Ovary (tissue), 10 donors: ENCODE measurements at places on chromosomes 3 and 15.

DNA sequence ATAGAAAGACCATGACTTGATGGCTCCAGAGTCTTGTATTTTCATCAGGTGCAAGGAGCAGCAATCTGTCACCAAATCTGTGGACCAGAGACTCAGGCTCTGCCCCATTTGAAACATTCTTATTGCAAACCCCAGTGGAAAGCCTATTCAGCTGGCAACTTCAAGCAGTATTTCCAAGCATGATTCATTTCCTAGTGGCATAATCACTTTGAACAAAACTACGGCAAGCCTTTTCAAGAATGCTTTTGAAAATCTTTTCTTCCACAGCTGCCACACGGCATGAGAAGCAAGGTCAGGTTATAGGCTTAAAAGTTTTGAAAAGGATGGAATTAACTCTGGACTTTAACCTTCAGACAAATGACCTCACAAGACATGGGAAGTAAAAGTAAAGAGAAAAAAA lies 122.0 kb upstream of the BFSP2 start:
- DNase-seq = no peak

GRCh38 chr3:37400945-37401344 lies 226.6 kb upstream of the LRRFIP2 start:
- no peak for DNase-seq

GRCh38 chr15:63509955-63510940 lies 5.9 kb downstream of the USP3 start:
- DNase-seq = no peak

- DNase-seq = no peak
Observed at GRCh38 chr3:158696618-158697017, 24.2 kb upstream of the LXN start.

DNA sequence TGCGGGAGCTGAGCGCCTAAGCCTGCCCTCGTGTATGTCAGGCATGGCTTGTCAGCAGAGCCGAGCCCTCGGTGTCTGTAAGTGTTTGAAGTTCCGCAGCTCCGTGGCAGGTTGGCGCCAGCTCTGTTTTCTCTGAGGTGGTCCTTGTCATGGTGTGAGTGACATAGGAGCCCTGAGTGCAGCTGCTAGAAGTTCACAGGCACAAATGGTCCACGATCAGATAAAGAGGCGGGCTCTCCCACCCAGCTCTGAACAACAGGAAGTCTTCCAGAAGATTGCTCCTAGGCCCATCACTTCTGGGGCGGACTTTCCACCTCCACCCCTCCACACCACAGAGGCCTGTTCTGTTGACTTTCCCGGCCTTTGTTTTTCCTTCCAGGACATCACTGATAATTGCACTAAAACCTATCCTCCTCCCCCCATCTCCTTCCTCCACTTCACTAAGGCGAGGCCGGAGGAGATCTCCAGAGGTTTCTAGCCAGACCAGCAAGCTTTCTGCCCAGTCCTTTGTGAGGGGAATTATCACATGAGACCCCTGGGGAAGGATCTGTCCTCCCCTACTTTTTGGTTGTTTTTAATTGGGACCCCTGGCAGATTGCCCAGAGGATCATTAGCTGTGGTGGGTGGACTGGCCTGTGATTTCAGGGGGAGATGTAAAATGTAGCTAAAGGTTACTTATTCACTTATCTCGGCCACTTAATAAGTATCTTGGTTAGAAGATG lies 19.9 kb downstream of the ITPR1 start:
- DNase-seq = no peak

DNA sequence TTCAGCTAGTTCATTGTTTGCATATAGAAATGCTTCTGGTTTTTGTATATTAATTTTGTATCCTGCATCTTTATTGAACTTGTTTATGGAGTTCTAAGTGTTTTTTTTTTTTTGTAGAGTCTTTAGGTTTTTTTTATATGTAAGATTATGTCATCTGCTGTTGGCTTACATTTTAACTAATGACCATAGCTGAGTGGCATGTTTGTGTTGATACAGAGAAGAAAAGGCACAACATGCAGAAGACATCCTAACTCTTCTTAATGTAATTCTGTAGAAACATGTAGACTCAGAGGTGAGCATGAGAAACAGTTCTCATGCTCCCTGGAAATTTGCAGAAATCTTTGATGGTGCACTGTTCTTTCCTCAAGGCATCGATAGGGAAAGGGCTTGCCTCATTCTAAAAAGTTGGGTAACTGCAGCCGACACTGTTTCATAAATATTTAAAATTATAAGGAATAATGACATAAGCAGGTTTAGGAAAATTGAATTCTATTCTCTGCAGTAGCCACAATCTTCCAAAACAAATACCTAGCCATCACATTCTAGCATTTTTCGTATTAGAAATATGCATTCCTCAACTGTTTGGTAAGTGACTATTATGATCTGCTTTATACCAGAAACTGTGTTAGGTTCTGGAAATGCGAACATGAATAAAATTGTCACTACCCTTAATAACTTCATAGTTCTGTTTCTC lies 499.6 kb upstream of the KCNMB2 start:
- DNase-seq = no peak

- peak; percentile 32 for DNase-seq
Observed at GRCh38 chr15:43915631-43916325, 89.0 kb downstream of the WDR76 start.

DNA sequence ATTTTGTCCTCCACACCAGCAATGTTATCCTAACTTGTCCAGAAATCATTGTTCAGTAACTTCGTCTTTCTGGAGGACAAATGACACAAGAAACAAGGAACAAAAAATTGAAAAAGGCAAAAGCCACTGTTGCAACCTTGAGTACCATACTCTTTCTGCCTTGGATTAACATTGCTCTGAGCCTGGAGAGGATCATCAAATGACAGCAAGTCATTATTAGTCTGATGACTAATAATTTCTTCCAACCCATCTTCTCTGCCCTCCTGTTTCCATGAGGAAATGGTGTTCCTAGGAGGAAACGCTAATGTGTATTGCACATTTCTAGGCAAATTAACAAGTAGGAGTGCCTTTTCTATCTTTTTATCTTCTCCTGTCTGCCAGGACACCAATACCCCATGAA lies 153.9 kb downstream of the PCCB start:
- DNase-seq = no peak

DNA sequence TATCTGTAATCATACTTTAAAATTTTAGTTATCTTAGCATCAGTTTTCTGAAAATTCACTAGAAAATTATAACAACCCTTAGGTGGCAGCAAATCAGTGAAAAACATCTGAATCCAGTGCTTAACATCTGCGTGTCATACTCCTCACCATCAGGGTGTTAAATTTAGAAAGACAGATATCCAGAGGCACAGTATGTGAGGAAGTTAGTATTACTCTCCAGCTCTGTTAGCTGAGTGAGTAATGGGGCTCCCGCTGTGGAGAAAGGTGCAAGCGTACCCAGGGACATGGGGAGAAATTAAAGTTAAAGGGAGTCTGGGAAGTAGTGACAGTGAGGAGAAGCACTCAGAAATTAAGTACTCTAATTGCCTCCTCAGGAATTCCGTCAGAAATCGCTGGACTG lies 50.9 kb downstream of the CEP63 start:
- DNase-seq = no peak

- no peak for DNase-seq
Observed at GRCh38 chr15:69818529-69818928, 279.2 kb downstream of the TLE3 start.

- no peak for DNase-seq
Observed at GRCh38 chr3:153619268-153619667, 457.2 kb downstream of the RAP2B start.

DNA sequence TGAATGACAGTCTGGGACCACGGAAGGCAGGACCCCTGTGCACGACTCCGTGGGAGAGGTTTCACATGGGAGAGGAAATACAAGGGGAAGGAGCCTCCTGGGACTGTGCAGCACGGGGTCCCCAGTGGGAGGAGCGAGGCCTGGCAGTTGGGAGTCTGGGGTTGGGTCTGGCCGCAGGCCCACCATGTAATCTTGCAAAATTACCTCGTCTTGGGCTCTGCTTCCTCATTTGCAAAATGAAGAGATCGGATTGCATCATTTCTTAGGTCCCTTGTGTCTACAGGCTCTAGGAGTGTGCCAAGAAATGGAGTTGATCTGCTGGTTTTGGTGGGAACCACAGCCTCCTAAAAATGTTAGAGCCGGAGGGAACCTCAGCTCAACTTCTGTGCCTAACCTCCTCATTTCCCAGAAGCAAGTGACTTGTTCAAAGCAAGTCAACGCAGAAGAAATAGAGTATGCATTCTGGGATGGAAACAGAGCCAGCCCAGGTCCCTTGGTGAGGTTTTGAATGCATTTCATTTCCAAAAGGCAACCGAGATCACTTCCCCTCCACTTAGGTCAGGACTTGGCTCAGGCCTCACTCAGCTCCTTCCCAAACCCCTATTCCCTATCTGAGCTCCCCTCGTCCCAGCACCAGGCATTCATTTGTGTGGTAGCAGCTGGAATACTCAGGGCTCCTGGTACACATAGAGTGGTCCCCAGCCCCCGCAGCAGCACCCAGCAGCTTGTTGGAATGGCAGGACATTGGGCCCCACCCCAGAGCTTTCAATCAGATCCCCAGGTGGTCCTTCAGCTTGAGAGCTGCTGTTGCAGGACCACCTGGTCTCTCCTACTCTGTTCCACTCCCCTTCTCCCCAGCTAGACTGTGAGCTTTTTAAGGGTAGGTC lies 267.7 kb downstream of the XXYLT1 start:
- DNase-seq = peak; percentile 56

GRCh38 chr3:52070724-52071621 lies 14.6 kb upstream of the DUSP7 start:
- DNase-seq = no peak

GRCh38 chr3:127730171-127730570 lies 57.4 kb downstream of the ABTB1 start:
- DNase-seq = no peak

- peak; percentile 25 for DNase-seq
Observed at GRCh38 chr3:46903341-46904302, 26.1 kb downstream of the PTH1R start.

GRCh38 chr15:36356978-36357601 lies 222.3 kb upstream of the CDIN1 start:
- DNase-seq = no peak

DNA sequence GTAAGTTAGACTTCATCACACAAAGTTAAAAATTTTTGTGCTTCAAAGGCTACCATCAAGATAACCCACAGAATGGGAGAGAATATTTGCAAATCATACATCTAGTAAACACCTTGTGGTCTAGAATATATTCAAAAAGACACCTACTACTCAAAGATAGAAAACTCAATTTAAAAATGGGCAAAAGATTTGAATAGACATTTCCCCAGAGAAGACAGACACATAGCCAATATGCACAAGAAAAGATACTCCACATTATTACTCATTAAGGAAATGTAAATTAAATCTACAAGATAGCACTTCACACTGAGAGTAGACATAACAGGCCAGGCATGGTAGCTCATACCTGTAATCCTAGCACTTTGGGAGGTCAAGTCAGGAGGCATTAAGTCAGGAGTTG lies 87.8 kb upstream of the MANF start:
- DNase-seq = no peak

- DNase-seq = no peak
Observed at GRCh38 chr15:59111251-59111650, 6.3 kb downstream of the CCNB2 start.

DNA sequence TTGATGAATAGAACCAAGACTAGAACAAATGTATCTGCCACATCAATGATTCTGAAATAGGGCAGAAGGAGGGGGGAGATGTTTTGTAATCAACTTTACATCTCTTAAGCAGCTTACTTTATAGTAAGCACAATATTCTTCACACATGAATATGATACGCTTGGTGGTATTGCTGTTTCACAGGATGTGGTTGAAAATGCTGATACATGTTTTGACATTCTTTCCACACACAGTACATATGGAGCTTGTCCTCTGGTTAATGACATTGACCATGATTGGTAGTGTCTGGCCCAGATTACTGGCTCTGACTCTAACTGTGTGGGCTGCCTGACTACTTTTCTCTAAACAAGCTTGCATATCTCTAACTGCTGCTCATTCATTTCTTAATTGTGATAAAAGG lies 168.9 kb downstream of the KLHL25 start:
- no peak for DNase-seq

DNA sequence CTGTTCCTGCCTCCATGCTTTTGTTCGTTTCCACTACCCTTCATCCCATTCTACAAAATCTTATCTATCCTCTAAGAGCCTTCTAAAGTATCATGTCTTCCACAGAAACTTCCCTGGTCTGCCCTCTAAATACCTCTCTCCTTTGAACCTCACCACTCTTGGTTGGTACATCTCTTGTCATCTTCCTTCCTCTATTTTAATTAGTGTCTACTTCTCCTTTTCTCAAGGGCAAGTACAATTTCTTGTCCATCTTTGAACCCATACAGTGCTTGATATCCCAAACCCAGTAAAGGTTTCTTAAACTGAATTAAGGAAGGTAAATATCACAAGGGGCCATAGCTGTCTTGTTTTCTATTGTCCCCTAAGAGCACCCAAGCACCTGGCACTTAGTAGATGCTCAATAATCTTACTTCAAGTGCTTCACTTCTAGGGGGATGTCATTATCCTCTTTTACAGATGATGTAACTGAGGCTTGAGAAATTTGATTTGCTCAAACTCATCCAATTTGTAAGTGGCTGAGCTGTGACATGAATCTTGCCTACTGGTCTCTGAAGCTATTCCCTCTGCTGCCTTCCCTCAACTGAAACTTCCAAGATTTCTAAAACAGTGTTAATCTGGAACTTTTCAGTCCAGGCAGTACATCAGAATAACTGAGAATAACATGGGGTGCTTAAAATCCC lies 2.6 kb upstream of the DAPK2 start:
- no peak for DNase-seq

- no peak for DNase-seq
Observed at GRCh38 chr15:63042877-63043334, 359 bp downstream of the TPM1 start.

DNA sequence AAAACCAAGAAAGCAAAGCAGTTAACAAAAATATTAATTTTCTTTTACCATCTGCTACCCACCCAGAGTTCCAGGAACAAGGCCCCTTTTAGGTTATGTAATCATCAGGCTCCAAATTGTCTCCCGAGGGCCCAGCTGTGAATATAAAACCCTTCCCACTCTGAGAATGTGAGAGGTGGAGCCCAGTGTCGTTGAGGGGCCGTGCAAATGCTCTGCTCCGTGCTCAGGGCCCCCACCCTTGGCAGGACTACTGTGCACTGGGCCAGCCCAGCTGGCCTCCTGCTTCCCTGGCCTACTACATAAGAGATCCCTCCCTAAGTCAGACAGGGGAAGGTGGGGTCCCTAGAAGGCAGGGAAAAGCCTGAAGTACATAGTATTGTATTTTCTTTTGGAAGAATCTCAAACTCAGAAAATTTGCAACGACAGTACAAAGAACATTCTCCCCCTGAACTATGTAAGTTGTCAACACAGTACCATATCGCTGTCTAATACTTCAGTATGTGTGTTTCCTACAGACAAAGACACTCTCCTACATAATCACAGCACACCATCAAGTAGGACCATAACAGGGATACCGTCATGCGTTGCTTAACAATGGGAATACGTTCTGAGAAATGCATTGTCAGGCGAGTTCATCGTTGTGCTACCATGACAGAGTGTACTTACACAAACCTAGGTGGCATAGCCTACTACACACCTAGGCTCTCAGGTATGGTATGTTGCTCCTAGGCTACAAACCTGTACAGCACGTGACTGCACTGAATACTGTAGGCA lies 4.4 kb upstream of the CLEC3B start:
- DNase-seq = peak; percentile 29
